Upper lobe of right lung (tissue), 1 donor: ENCODE measurements at places on chromosomes 5 and 9. TPM values are rescaled to one million over a fixed set of nuclear protein-coding genes. Genes with fewer than 3 reads are reported as not detected.

- no peak overlapping the region for H3K27ac ChIP-seq
- peak; percentile 51 for DNase-seq
- no peaks in the 10 kb centered on the region for H3K36me3 ChIP-seq
- H3K27me3 ChIP-seq: no peaks in the 10 kb centered on the region
- no peaks in the 10 kb centered on the region for H3K4me1 ChIP-seq
- no peak overlapping the region for H3K4me3 ChIP-seq
Observed at GRCh38 chr9:114282104-114282485, 40.8 kb upstream of the ORM1 start.

- no peak overlapping the region for H3K4me3 ChIP-seq
- H3K27me3 ChIP-seq: no peaks in the 10 kb centered on the region
- peak; percentile 65 for DNase-seq
- peaks cover 54% of the 10 kb centered on the region for H3K4me1 ChIP-seq
- H3K36me3 ChIP-seq: no peaks in the 10 kb centered on the region
Observed at GRCh38 chr5:151086905-151087360, 6.1 kb upstream of the TNIP1 start.

- H3K27ac ChIP-seq: no peak overlapping the region
- no peaks in the 10 kb centered on the region for H3K36me3 ChIP-seq
- no peaks in the 10 kb centered on the region for H3K27me3 ChIP-seq
Observed at GRCh38 chr9:31740705-31741104, 643.7 kb upstream of the ACO1 start.

GRCh38 chr5:36561601-36562000, 44.8 kb upstream of the SLC1A3 start:
- no peak overlapping the region for H3K4me3 ChIP-seq
- no peaks in the 10 kb centered on the region for H3K27me3 ChIP-seq
- no peaks in the 10 kb centered on the region for H3K36me3 ChIP-seq
- H3K27ac ChIP-seq: no peak overlapping the region

DNA sequence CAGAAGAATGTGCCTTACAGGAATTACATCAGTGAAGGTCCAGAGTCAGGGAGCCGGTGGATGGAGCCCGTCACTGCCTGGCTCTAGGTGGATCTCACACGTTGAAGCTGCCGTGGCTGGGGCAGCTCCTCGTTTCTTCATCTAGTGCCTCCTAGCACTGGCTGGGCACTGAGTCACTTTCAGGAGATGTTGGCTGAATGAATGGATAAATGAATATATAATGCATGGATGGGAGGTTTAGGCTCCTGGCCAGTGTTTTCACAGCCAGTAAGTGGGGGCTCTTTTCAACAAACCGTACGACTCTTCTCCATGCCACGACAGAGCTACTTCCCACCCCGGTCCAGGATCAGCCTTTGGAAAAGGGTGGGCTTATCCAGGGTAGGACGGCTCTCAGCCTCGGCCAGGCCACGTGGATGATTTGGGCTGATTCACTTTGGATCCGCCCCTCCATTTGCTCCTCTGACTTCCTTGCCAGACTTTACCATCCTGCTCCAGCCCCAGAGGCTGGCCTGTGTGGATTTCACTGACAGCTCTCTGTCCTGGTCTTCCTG, 1.3 kb upstream of the SH3PXD2B start:
- peaks cover 38% of the 10 kb centered on the region for H3K4me1 ChIP-seq
- H3K27me3 ChIP-seq: no peaks in the 10 kb centered on the region
- no peak overlapping the region for H3K4me3 ChIP-seq
- DNase-seq: no peak
- H3K27ac ChIP-seq: peak overlapping the region; percentile 2
- no peaks in the 10 kb centered on the region for H3K36me3 ChIP-seq

DNA sequence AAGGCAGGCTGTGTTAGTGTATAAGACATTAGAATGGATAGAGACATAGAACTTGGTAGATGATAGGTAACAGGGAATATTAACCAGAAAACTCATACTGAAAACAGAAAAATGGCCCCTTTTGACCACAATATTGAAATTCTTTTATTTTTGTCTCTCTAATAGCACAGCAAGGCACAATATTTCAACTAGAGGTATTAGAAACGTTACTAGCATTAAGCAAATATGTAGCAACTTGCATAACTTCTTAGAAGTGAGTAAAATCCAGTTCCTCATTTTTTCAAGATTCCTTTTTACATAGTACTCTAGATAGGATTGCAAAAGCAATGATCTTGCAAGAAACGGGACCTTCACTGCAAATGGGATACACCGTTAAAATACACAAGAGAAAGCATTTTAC, 102.7 kb upstream of the VCAN start:
- no peaks in the 10 kb centered on the region for H3K4me1 ChIP-seq
- H3K36me3 ChIP-seq: no peaks in the 10 kb centered on the region
- no peak for DNase-seq
- no peak overlapping the region for H3K4me3 ChIP-seq

DNA sequence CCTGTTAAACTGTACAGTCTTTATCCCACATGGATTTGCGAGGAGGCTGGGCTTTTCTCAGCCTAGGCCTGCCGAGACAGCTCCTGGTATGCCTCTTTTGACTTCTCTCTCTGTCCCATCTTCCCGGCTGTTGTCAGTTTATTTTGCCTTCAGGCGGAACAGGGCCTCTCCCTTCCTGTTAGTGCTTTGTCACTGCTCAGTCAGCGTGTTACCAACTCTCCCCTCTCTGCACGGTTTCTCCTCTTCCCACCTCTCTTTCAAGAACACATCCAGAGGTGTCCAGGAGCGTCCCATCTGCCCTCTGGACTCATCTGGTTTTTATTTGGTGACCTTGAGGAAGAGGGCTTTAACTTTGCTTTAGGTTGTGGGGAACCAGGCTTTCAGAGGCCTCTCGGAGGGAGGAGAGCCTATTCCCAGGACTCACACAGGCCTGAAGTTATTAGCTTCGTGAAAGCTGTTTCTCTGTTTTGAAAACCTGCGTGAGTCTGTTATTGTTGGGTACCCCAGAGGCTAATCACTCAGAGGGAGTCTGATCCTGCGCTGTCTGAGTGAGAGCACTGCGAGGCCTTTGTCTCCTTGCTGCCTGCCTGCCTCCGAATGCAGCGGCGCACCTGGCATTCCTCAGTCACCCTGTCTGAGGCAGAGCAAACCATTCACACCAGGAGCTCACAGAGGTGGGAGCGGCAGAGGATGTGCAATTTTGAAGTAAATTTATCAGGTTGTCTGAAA, 234.4 kb upstream of the MPDZ start:
- no peaks in the 10 kb centered on the region for H3K4me1 ChIP-seq
- DNase-seq: no peak
- H3K4me3 ChIP-seq: no peak overlapping the region
- no peaks in the 10 kb centered on the region for H3K36me3 ChIP-seq
- no peaks in the 10 kb centered on the region for H3K27me3 ChIP-seq

The SHOC1 gene
- not detected for total RNA-seq
